Activated B cell treated with CpG ODN at 0.5 μM for 24 hours (primary cell): ENCODE measurements at places on chromosomes 5 and 9.
A peak's percentile ranks its signal among the peaks of the same experiment; 100 is the strongest.

GRCh38 chr5:108670591-108671289 is 77.0 kb upstream of the FER start:
- H3K4me1 ChIP-seq, result no peaks in the 10 kb centered on the region
- peaks cover 5% of the 10 kb centered on the region for H3K27me3 ChIP-seq
- no peak overlapping the region for H3K27ac ChIP-seq
- H3K4me3 ChIP-seq, result no peak overlapping the region

- no peaks in the 10 kb centered on the region for H3K4me1 ChIP-seq
- H3K4me3 ChIP-seq, result no peak overlapping the region
- no peaks in the 10 kb centered on the region for H3K27me3 ChIP-seq
- no peak for DNase-seq
Measured at GRCh38 chr9:15670246-15670645, 117.4 kb downstream of the CCDC171 start.

DNA sequence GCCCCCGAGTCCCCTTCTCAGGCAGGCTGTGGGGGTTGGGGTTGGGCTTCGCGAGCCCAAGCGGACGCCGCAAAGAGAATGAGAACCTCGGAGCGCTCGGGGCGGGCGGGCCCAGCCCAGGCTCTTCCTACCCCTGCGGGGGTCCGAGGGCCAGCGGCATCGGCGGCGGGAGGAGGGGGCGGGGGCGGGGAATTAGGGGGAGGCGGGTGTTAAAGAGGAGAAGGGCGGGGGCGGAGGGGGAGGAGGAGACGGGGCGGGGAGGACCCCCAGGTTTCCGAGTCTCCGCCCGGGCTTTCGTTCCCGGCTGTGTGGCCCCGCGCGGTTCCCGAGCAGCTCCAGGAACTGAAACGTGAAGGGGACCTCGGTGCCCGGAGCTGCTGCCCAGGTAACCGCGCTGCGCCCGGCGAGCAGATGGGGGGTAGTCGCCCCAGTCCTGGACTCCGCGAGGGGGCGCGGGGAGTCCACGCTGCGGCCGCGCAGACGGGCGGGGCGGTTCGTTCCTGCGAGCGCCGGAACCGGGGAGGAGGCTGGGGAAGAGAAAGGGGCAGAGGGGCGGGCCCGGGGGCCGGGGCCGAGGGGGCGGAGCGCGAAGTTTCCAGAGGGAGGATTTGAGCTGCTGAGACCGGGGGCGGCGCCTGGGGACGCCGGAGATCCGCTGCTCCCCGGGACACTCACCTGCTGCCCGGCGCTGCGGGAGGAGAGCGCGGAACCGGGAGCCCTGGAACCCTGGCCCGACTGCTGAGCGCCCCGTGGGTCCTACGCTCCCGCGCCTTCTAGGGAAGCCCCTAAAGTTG is 38.4 kb upstream of the PLEKHG4B start:
- peaks cover 1% of the 10 kb centered on the region for H3K4me1 ChIP-seq
- H3K4me3 ChIP-seq, result no peak overlapping the region
- DNase-seq, result no peak
- peaks cover 40% of the 10 kb centered on the region for H3K27me3 ChIP-seq

GRCh38 chr5:105882956-105883481 is 1787.7 kb downstream of the EFNA5 start:
- no peak for DNase-seq
- H3K4me1 ChIP-seq, result no peaks in the 10 kb centered on the region
- H3K27ac ChIP-seq, result no peak overlapping the region
- no peak overlapping the region for H3K4me3 ChIP-seq
- no peaks in the 10 kb centered on the region for H3K36me3 ChIP-seq
- H3K27me3 ChIP-seq, result no peaks in the 10 kb centered on the region

GRCh38 chr9:6330958-6331634 is 2.9 kb downstream of the TPD52L3 start:
- DNase-seq, result no peak
- no peak overlapping the region for H3K27ac ChIP-seq
- H3K4me3 ChIP-seq, result no peak overlapping the region
- H3K27me3 ChIP-seq, result peaks cover 14% of the 10 kb centered on the region
- H3K4me1 ChIP-seq, result peaks cover 6% of the 10 kb centered on the region

- H3K4me1 ChIP-seq, result peaks cover 14% of the 10 kb centered on the region
- no peak for DNase-seq
- H3K27ac ChIP-seq, result no peak overlapping the region
- H3K4me3 ChIP-seq, result peak overlapping the region; percentile 24
- no peaks in the 10 kb centered on the region for H3K27me3 ChIP-seq
Measured at GRCh38 chr9:15240927-15241326, 66.1 kb downstream of the TTC39B start.

DNA sequence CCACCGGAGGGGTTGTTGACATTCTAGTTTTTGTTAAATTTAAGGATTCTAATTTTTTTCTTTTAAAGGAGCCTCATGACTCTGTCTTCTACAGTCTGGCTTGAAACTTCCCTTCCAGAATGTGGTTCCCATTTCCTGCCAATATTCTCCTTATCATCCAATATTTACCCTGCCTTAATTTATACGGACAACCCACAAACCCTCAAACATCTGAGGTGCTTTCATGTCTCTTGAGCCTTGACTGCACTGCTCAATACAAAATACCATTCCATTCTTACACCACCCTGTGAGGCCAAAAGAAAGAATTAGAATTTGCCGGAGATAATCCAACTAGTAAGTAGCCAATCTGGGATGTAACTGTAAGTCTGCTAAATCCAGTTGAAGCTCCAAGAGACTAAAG is 346.5 kb downstream of the SPOCK1 start:
- H3K27ac ChIP-seq, result no peak overlapping the region
- no peaks in the 10 kb centered on the region for H3K4me1 ChIP-seq
- DNase-seq, result no peak
- H3K36me3 ChIP-seq, result no peaks in the 10 kb centered on the region
- no peak overlapping the region for H3K4me3 ChIP-seq
- peaks cover 2% of the 10 kb centered on the region for H3K27me3 ChIP-seq

GRCh38 chr5:138179277-138179857 is 455 bp downstream of the KIF20A start:
- no peak overlapping the region for H3K27ac ChIP-seq
- peaks cover 16% of the 10 kb centered on the region for H3K36me3 ChIP-seq
- no peak overlapping the region for H3K4me3 ChIP-seq
- H3K4me1 ChIP-seq, result peaks cover 4% of the 10 kb centered on the region
- H3K27me3 ChIP-seq, result no peaks in the 10 kb centered on the region
- no peak for DNase-seq

DNA sequence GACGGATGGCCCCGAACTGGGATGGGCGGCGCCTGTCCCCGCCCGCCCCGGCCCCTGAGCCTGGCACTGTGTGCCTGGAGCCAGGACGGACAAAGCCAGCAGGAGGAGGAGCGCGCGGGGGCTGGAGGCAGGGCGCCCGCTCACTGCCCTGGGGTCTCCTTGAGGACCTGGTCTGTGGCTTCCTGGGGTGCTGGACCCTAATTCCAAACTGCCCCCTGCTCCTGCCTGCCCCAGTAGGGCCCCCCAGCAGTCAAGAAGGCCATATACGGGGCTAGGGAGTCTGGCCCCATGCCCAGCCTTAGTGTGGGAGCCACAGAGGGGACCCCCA is 29.2 kb upstream of the RXRA start:
- H3K4me3 ChIP-seq, result no peak overlapping the region
- peaks cover 17% of the 10 kb centered on the region for H3K4me1 ChIP-seq
- no peaks in the 10 kb centered on the region for H3K36me3 ChIP-seq
- DNase-seq, result no peak
- no peak overlapping the region for H3K27ac ChIP-seq

GRCh38 chr9:72443855-72444254 is 77.6 kb upstream of the TMC1 start:
- peaks cover 37% of the 10 kb centered on the region for H3K4me1 ChIP-seq
- DNase-seq, result no peak
- peak overlapping the region; percentile 91 for H3K27ac ChIP-seq
- peak overlapping the region; percentile 59 for H3K4me3 ChIP-seq
- H3K27me3 ChIP-seq, result no peaks in the 10 kb centered on the region
- H3K36me3 ChIP-seq, result no peaks in the 10 kb centered on the region

- no peaks in the 10 kb centered on the region for H3K36me3 ChIP-seq
- DNase-seq, result no peak
- peaks cover 31% of the 10 kb centered on the region for H3K27me3 ChIP-seq
- H3K27ac ChIP-seq, result no peak within 1 kb of the TSS
Measured at GRCh38 chr9:87725900-87726709, at the start of gene CTSL. Gene CTSL, plus strand, starts transcription at chr9:87726119. Its CDS starts 1,485 bp downstream, at chr9:87727604.

- H3K36me3 ChIP-seq, result no peaks in the 10 kb centered on the region
- DNase-seq, result no peak
- no peak overlapping the region for H3K4me3 ChIP-seq
- peaks cover 72% of the 10 kb centered on the region for H3K4me1 ChIP-seq
Measured at GRCh38 chr5:159456261-159456660, 126.0 kb upstream of the IL12B start.

- no peak for DNase-seq
- no peaks in the 10 kb centered on the region for H3K27me3 ChIP-seq
- no peaks in the 10 kb centered on the region for H3K4me1 ChIP-seq
- H3K4me3 ChIP-seq, result no peak overlapping the region
Measured at GRCh38 chr5:117201001-117201400, 626.4 kb upstream of the SEMA6A start.

DNA sequence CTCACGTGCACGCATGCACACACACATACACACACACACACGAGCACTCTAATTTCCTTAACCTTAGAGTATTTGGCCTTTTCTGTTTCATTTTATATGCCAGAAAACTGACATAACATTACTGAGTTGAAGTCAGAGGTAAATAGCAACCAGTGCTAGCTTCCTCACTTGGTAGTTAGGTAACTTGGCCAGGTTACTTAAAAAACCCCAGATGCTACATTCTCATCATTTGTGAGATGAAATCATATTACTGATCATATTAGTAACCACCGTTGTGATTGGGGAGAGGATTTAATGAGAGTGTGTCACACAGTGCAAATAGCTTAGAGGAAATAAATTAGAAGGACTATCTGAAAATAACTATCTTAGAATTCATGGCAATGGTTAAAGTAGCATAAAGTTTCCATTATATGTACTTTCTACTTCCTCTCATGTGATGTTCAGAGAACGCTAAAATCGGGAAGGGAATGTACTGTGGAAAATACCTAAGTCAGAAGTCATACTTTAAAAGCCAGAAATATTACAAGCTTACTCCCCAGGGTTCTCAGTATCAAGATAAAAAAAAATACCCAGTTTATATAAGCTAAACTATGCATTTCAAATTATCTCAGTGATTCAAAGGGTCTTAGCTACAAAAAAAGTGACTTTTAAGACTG is 120.5 kb downstream of the TUSC1 start:
- H3K4me1 ChIP-seq, result no peaks in the 10 kb centered on the region
- no peaks in the 10 kb centered on the region for H3K36me3 ChIP-seq
- no peaks in the 10 kb centered on the region for H3K27me3 ChIP-seq

- DNase-seq, result no peak
- H3K27ac ChIP-seq, result no peak overlapping the region
- no peaks in the 10 kb centered on the region for H3K36me3 ChIP-seq
- H3K4me3 ChIP-seq, result no peak overlapping the region
Measured at GRCh38 chr9:127278372-127278771, 13.8 kb downstream of the GARNL3 start.

DNA sequence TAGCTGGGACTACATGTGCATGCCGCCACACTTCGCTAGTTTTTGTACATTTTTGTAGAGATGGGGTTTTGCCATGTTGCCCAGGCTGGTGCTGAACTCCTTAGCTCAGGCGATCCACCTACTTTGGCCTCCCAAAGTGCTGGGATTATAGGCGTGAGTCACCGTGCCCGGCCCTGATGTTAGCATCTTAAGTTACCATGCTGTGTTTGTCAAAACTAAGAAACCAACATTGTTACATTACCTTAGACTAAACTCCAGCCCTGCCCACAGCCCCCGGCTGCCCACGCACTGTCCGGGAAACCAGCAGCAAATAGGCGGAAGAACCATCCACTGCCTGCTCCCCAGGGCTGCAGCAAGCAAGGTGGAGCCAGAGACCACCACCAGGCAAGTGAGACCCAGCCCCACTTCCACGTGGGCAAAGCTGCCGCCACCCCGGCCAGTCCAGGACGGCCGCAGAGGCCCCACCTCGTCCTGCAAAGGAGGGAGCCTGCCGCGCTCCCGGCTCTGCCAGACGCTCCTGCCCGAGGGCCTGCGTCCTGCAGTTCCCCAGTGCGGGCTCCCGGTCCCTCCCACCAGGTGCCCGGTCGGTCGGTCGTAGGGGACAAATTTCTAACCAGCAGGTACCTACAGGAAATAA is 35.7 kb upstream of the TXN start:
- DNase-seq, result no peak
- H3K36me3 ChIP-seq, result no peaks in the 10 kb centered on the region
- H3K27ac ChIP-seq, result no peak overlapping the region
